ENCODE measurements at places on chromosomes 6 and 20. TPM values are rescaled to one million over a fixed set of nuclear protein-coding genes. Genes with fewer than 3 reads are reported as not detected.

GRCh38 chr6:137416376-137417109 lies 77.7 kb downstream of the OLIG3 start:
- no peak for DNase-seq

GRCh38 chr20:11188843-11189603 lies 515.2 kb upstream of the JAG1 start:
- no peak for DNase-seq

- DNase-seq = no peak
These were observed 1.4 kb downstream of the PAQR8 start for GRCh38 chr6:52363228-52363867.

DNA sequence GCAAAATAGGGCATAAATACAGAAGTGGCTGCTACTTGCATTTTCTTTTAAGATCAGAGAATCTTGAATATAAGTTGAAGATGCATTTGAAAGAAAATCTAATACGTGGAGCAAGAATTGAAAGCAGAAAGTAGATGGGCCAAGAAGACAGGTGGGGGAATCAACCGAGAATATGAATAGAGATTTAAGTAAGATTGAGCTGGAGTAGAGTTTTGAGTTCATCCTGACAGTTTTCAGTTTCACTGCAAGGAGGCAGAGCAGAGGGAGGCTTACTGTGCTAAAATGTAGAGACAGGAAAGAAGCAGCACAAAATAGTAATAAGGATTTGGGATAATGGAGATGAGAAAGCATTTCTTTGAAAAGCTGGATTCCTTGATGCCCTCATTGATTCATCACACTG lies 214.5 kb downstream of the GJA1 start:
- no peak for DNase-seq

- peak; percentile 20 for DNase-seq
These were observed 58.8 kb downstream of the ZMYND8 start for GRCh38 chr20:47297746-47298145.

GRCh38 chr20:667351-668034 lies 8.1 kb downstream of the SCRT2 start:
- no peak for DNase-seq

- DNase-seq = no peak
These were observed 1.6 kb upstream of the MDGA1 start for GRCh38 chr6:37699138-37699766.

GRCh38 chr20:22619272-22619671 lies 34.9 kb upstream of the FOXA2 start:
- no peak for DNase-seq

DNA sequence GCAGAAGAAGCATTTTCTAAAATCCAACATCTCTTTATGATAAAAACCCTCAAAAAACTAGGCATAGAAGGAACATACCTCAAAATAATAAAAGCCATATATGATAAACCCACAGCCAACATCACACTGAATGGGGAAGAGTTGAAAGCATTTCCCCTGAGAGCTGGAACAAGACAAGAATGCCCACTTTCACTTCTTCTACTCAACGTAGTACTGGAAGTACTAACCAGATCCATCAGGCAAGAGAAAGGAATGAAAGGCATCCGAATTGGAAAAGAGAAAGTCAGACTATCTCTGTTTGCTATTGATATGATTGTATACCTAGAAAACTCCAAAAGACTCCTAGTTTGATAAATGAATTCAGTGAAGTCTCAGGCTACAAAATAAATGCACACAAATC lies 7.9 kb upstream of the CDK19 start:
- no peak for DNase-seq

- DNase-seq = no peak
These were observed 1358.5 kb upstream of the CITED2 start for GRCh38 chr6:140732991-140733390.

NKAIN2 gene
- 0.42 TPM for total RNA-seq

EFCAB8 gene
- total RNA-seq = 0.39 TPM

CPNE5 gene
- total RNA-seq = 2.8 TPM

SLC35D3 gene
- not detected for total RNA-seq

TNNC2 gene
- 0.74 TPM for total RNA-seq

PARD6B gene
- 2.0 TPM for total RNA-seq
